ENCODE measurements at places on chromosomes 3 and 15.

- no peak for DNase-seq
Observed at GRCh38 chr3:48984663-48985062, 5.4 kb upstream of the P4HTM start.

GRCh38 chr3:115913069-115913686 is 289.9 kb downstream of the GAP43 start:
- no peak for DNase-seq

DNA sequence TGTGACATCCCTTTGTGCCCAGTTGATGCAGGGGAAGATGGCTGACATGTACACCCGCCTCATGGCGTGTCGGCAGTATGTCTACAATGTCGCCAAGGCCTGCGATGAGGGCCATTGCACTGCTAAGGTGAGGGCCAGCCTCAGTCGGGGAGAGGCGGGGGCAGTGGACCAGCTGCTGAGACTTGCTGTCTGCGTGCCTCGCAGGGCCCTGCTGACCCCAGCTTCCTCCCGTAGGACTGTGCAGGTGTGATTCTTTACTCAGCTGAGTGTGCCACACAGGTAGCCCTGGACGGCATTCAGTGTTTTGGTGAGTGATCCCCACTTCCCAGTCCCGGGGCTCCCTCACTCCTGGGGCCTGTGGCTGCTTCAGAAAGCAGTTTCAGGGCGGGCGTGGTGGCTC is 10.5 kb downstream of the IVD start:
- no peak for DNase-seq

- no peak for DNase-seq
Observed at GRCh38 chr3:179236669-179237301, 14.1 kb downstream of the KCNMB3 start.

DNA sequence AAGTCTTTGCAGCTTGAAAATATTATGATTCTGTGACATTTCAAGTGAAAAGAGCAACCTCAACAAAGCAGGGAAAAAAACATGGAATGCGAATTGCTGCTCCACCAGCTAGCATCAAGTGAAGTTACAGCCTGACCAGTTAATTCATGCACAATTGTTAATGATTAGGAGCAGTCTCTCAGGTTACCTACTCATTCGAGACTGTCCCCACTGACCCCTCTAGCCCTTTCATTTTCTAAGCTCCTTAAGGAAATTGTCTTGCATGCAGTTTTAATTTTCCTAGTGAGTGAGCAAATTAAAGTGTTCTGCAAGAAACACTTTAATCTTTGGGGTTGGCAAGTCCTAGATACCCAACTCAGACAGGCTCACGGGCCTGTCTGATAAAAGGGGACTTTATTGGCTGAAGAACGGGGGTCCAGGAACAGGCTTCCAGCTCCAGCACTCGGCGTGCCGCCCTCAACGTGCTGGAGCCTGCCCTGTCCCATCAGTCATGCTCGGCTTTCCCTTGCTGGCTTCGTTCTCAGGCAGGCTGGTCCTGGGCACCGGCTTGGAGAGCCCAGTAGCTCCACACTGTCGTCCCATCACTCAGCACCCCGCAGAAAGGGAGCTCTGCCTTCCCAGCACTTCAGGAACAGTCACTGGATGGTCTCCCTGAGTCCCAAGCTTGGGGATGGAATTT is 18.3 kb downstream of the PODXL2 start:
- no peak for DNase-seq

DNA sequence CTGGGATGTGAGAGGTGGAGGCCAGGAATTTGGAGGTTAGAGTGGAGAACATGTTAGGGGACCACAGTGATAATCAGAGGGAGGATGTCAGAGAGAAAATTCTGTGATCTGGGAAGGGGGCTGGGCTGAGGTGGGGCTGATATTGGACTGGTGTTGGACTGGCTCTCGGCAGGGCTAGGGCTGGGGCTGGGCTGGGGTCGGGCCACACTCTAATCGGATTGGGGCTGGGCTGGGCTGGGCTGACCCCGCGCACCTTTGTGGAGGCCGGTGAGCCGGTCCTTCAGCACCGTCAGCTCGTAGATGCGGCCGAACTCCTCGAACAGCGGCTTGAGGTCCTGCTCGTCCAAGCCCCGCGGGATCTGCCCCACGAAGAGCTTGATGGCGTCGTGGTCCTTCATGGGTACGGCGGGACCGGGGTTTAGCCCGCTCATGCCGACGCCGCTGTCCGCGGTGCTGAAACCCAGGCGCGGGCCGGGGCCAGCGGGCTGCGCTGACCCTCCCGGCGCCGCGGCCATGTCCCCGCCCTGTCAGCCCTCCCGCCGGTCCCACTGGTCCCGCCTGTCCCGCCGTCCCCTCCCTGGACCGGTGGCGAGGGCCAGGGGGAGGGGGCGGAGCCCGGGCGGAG is 485 bp downstream of the CELF6 start:
- peak; percentile 24 for DNase-seq
